ENCODE measurements at places on chromosomes 12 and 14.

DNA sequence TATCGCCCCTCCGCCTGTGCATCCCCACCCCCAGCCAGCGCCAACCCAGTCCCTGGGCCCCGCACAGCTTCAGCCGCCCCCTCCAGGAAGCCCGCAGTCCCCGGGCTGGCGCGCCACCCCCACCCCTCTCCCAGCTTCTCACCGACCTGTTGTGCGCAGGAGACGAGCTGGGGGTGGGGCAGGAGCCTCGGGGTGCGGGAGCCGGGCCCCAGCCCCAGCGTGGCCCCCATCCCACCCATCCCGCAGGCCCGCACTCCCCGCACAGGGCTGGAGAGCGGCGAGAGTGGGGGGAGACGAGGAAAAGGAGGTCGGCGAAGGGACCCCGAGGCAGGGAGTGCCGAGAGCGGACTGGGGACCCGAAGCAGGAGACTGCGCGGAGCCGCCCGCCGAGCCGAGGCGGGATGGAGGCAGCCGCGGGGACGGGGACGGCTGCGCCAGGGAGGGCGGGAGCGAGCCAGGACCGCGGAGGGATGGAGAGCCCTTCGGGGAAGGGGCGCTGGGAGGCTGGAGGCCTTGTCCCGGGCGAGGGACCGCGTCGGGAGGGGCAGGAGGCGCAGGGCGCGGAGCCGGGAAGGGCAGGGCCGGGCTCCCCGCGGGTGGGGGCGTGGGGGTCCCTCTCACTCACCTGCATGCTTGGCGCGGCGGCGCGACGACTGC, 498 bp downstream of the PIANP start:
- DNase-seq: no peak

GRCh38 chr14:45332360-45332988, 79.5 kb upstream of the MIS18BP1 start:
- DNase-seq: no peak

GRCh38 chr14:104311358-104311757, 173.0 kb downstream of the KIF26A start:
- DNase-seq: no peak

DNA sequence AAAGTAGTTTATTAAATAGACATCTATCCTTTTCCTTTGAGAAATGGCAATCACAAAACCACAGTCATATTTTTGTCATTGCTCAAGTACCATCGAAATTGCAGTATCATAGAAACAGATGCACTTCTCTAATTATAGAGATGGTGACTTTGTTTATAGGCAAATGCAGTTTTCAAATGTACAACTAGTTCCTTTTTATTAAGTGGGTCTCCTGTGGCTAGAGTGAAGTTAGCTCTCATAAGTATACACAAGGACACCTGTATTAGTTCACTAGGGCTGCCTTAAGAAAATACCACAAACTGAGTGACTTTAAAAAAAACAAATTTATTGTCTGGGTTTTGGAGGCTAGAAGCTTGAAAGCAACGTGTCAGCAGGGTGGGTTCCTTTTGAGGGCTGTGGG, 62.8 kb downstream of the OTOGL start:
- DNase-seq: no peak

DNA sequence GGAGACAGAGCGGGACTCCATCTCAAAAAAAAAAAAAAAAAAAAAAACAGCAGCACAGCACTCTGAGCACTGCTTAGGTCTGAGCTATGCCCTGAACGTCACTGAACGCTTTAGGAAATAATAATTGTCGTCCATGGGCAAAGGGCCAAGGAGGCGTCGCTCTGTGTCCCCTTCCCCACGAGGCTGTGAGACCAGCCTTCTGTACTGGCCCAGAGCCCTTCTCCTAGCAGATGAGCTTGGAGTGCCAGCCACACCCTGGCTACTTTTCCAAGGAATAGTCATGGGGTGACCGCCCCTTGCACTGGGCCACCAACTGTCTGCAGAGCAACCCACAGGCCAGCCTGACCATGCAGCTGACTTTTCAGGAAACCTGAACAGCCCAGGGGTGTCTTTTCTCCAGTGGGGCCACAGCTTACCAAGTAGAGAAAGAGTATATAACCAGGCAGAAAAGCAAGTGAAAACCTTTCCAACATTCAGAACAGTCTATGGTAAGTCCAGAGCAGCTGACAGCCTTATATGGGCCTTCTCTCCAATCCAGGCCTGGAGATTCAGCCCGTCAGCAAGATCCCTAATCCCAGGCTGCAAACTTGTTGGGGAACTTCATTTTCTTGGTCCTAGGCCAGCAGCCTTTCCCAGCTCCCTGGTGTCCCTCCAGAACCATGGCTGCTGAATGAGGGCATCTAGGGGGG, 28.5 kb downstream of the CD9 start:
- no peak for DNase-seq

DNA sequence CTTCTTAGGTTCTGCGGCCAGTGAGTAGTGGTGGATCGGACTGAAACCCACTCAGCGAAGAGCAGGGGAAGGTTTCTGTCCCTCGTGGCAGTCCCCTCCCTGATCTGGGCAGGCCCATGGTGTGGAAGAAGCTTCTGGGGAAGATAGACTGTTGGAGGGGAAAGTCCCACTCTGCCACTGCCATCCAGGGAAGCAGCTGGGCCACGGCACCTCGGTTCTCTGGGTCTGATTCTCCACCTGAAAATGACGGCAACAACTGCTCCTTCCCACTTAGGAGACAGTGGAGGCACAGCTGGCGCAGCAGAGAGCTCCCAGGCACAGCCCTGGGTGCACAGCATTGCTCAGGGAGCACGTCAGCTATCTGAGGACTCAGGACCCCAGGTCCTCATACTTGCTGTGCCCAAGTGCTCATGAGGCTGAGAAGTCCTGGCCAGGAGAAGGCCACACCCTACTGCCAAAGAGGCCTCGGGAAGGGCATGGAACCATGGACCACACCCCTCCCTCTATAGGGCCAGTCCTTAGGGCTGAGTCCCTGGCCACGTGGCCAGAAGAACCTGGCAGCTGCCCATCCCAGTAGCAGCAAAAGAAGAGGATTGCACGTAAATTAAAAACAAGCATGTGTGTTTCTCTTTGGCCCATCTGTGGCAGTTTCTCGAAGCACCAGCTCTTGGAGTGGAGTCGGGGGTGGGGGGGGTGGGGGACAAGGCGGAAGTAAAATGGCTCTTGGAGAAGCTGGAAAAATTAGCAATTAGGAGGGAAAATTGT, 85.3 kb upstream of the BCL11B start:
- no peak for DNase-seq

DNA sequence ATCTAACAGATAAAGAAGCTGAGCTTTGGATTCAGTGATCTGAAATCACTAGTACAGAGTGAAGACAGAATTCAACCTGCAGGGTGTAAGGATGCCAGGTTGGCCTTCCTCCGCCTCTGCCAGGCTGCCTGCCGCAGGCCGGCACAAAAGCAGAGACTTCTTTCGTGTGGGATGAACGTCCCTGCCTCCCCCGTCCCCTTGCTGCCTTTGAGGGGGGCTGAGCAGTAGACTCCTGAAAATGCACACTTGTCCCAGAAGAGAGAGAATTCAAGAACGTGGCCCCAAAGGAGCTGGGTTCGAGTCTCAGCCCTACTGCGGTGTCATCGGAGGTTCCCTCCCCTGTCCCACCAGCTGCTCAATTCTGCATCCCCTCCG, 154.3 kb downstream of the BCL11B start:
- no peak for DNase-seq

DNA sequence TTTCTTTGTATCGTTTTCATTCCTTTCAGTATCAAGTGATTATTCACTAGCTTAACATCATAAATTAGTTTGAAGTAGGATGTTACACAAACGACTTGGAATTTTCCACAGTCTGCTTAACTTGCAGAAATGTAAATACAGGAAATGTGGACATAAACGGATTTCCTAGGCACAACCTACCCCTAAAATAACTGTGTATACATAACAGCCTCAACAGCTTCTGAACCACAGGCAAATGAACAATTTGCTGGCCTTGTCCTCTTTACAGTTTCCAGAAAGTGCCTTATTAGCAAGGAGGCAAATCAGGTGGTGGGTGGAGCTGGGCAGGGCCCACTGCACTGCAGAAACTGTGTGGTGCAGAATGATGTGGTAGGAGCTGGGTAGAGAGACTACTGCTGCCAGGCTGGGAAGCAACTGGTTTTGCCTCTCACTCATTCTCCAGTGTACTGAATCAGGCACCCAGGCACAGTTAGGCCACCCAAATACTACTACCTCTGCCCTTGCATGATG, 14.1 kb downstream of the DRAM1 start:
- DNase-seq: peak; percentile 74
